ENCODE measurements at places on chromosomes 7 and 10.

- peak; percentile 58 for DNase-seq
These were observed 3.0 kb downstream of the ZYX start for GRCh38 chr7:143384148-143384547.

- DNase-seq, result no peak
These were observed 2.1 kb downstream of the COL13A1 start for GRCh38 chr10:69803809-69804208.

DNA sequence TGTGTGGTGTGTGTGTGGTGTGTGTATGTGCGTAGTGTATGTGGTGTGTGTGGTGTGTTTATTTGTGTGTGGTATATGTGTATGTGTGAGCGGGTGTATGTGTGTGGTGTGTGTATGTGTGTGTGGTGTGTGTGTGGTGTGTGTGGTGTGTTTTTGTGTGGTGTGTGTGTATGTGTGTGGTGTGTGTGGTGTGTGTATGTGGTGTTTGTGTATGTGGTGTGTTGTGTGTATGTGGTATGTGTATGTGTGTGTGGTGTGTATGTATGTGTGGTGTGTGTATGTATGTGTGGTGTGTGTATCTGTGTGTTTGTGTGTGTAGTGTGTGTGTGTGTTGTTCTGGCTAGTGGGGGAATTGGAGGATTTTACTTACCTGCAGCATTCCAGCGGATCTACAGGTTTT lies 427.4 kb downstream of the PAXIP1 start:
- no peak for DNase-seq

DNA sequence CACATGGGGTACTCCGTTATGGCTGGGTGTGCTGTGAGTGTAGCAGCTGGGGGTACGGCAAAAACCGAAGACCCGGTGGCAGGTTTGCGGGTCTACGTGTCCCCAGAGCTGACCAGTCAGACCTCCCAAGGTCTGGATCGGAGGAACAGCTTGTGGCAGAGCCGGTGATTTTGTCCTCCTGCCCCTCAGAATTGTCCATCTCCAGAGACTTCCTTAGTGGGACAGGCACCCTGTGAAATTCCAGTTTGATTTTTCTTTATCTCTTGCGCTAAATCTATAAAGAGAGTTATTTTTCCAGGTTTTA lies 1.0 kb downstream of the EIF3B start:
- no peak for DNase-seq

DNA sequence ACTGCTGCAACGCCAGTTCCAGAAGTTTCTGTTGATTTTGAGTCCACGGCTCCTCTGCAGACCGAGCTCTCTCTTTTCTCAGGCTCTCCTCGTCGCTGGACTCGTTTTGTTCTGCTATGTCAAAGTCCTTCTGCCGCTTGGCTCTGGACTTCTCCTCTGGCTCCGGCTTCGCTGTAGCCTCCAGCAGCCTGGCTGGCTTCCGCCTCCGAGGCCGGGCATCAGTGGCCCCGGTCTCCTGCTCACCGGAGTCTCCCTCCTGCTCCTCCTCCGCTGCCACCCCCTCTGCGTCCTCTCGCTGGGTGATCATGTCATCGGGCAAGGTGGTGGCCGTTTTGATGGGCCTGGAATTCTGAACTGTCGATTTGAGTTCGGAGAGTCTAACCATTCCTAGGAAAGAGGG lies 225.2 kb downstream of the MLLT10 start:
- DNase-seq, result no peak

DNA sequence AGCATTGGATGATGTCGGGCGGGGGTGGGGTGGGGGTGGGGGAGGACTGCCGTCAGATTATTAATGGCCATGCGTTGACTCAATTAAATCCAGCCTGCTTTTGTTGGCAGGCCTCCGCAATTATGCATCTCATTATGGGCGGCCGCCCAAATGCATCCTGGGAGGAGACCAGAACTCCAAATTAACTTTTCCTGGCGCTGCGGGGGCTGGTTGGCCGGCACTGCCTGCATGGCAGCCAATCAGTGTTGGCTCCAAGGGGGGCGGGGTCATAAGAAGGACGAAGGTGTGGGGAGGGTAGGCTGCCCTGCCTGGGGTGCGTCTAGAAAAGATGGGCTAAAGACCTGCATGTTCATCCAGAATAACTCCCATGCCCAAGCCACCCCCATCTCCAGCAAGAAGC lies 83.9 kb upstream of the PAX2 start:
- no peak for DNase-seq

DNA sequence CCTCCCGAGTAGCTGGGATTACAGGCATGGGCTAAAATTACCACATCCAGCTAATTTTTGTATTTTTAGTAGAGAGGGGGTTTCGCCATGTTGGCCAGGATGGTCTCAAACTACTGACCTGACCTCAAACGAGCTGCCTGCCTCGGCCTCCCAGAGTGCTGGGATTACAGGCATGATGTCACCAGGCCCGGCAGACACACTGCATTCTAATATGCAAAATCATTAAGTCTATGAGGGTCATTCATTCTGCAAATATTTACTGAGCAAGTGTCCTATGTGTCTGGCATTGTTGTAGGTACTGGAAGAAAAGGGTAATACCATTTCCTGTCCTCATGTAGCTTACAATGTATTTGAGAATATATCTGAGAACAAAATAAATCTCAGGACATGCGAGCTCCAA lies 2.7 kb downstream of the PUS7 start:
- DNase-seq, result no peak

- no peak for DNase-seq
These were observed 13.5 kb upstream of the CACUL1 start for GRCh38 chr10:118768041-118768919.

DNA sequence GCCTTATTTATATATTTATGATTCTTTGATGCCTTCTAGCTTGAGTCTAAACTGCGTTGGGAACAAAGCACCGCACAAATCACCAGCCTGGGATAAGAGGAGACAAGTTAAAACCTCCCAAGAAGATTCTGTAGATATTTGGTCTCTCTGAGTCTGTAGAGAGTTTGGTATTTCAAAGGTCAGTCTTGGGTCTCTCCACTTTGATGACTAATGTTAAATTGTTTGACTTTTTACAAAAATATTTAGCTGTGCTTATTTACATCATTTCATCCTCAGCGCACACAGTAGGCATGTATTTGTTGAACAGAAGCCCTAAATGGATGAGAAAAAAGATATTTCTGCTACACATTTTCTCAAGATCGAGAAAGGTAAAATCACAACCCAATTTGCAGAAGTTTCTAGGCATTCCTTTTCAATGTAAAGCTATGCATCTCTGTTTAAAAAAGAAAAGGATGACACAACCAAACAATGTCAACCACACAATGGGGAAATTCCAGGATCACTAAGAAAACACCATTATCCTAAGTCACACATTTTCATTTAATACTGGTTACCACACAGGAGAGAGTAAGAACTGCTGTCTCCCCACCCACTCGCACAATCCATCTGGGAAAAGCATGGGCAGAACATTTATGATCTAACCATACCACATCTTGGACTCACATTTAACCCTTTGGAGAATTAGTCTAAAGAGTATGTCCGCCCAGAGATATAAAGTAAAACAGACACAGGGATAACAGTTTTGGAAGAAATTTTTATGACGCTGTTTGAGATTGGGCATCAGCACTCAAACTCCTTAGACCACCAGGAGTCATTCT lies 4.4 kb downstream of the CDK6 start:
- DNase-seq, result peak; percentile 89

- DNase-seq, result no peak
These were observed 940 bp downstream of the NSMCE4A start for GRCh38 chr10:121974019-121974534.

DNA sequence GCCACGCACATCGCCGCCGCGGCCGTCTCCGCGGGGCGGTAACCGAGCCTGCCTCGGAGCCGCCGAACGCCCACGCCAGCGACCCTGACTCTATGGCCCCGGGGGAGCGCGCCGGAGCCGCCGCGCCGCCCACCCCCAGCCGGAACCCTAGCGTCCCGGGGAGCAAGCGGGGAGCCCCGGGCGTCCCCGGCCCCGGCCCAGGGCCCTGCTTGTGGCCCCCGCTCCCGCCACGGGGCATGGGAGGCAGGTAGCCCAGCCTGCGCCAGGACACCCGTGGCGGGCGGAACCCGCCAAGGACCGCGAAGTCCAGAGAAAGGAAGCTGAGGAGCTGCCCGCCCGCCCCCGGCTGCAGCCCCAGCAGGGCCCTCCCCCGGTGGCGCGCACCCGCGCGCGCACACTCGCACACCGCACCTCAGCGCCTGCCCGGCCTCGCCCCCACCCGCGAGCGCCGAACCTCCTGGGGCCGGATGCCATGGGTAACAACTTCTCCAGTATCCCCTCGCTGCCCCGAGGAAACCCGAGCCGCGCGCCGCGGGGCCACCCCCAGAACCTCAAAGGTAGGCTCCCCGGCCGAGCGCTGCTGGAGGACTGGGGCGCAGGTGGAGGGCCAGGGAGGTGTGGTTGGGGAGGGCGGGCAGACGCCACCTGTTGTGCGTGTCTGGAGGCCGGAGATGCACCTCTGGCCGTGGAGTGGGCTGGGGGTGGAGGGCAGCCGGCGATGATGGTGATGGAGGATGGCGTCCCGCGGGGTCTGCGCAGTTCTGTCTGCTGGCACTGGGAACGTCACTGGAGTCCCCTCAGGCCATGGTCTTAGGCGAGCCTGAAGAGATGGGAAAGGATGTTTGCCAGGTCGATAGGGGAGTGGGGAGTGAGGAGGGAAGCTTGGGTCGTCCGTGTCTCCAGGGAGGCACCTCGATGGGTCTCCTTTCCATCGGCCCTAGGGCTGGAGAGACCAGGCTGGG lies 692 bp downstream of the NEURL1 start:
- DNase-seq, result no peak

- DNase-seq, result no peak
These were observed 2.2 kb upstream of the ADIRF start for GRCh38 chr10:86965986-86966654.

- no peak for DNase-seq
These were observed 88.5 kb downstream of the PAXIP1 start for GRCh38 chr7:154914308-154914995.

DNA sequence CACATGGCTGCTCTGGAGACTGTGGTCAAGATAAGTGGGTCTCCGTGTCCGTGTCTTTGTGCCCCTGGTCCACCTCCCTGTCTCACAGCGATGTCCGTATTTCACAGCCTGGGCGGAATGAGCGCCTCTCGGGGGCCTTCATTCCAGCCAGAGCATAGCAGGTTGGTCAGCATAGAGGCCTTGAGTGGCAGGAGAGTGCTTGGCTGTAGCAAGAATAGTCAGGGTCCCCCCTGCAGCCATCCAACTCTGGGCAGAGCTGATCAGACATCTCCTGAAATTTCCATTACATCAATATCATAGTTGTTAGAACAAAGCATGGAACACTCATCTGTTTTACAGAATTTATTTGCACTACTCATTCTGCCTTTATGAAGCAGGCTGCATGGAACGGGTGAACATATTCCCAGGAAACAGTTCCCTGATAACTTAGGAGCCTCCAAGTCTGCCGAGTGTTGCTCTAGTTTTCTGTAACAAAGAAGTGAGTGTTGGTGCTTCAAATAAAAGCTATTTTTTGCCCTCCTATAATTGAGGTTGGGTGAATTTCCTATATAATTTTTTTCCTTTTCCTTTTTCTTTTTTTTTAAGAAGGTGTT lies 255.3 kb downstream of the INHBA start:
- no peak for DNase-seq

DNA sequence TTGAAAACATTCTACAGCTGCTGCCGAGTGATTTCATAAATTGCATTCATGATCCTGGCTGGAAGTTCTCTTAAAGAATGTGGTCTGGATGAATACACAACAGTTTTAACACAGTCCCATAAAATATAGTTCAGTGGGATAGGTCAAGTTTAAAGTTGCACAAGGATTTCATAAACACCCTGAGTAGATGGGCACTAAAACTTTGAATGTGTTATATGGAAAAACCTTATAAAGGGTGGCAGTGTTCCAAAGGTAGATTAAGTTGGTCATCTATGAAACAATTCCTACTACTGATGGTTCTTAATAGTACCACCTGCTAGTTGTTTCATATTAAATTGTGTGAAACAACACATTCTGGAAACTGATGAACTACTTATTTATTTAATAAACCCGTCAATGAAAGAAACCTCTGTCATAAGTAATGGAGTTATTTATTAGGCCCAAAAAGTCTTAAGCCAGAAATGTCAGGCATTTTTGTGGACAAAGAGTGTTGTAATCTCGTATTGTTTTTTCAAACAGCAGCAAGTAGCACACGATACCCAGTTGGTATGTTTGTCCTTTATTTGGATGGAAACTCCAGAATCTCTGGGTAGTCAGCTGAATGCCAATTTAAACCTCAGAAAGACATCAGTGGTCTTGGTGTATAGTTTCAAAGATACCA lies 14.3 kb upstream of the RPA3 start:
- DNase-seq, result peak; percentile 80

GRCh38 chr7:41185851-41186250 lies 517.0 kb downstream of the INHBA start:
- DNase-seq, result no peak

DNA sequence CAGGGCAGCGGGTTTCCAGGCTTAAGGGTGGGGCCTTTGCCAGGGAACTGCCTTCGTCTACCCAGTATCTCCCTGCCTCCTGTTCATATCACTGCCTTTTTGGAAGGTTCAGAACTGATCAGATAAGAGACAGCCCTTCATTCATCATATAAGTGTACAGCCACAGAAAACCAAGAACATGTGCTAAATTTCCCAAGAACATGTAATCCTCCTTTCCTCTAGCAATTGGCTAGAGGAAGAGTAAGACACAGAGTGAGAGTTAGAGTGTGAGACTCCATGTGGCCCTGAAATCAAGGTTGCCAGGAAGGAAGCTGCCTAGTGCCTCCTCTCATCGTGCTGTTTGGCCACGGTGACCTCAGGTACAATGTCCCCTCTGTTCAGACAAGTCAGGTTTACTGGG lies 770.9 kb downstream of the TNS3 start:
- DNase-seq, result no peak

- DNase-seq, result no peak
These were observed 5.4 kb downstream of the NYAP1 start for GRCh38 chr7:100489121-100489520.

DNA sequence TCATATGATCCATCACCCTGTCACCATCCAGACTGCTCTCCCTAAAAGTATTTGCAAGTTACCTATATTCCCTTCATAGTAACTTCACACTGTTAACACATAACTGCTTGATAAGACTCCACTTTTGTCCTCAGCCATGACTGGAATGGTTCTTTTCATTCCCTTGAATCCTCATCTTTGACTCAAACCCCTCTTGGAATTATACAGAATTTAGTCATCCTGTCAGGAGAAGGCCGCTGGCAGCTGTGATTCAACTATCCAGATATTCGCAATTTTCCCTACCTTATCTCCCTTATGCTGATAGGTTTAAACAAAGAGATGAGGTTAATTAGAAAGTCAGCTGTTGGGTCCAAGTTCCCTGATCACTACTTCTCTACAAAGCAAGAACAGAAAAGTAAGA lies 143.0 kb upstream of the HPS1 start:
- no peak for DNase-seq
